ENCODE measurements at places on chromosomes 7 and 10. TPM values are rescaled to one million over a fixed set of nuclear protein-coding genes. Genes with fewer than 3 reads are reported as not detected.

DNA sequence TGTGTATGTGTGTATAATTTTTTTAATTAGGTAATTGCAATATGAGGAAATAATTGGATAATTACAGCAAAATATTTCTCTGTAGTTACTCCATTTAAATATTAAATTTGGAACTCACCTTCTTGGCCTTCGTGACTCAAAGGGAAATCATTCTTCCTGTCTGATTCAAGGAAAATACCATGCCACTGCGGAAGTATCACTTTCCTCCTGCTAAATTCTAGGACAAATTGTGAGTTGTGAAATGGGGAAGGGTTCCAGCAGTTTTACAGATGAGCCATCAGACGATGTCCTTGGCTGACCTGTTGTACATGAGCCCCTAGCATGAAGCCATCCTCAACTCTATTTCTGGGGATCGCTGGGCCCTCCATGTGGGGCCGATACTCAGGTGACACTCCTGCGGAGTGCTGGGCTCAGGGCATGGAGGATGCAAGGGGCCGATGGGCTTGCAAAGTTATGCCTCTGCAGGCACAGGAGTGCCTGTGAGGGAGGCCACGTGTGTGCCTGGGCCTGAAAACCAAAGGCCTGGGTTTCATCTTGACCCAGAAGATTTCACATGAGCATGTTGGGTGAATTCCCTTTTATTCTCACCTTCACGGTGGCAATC, 179.6 kb upstream of the TCERG1L start:
- no peak for DNase-seq

DNA sequence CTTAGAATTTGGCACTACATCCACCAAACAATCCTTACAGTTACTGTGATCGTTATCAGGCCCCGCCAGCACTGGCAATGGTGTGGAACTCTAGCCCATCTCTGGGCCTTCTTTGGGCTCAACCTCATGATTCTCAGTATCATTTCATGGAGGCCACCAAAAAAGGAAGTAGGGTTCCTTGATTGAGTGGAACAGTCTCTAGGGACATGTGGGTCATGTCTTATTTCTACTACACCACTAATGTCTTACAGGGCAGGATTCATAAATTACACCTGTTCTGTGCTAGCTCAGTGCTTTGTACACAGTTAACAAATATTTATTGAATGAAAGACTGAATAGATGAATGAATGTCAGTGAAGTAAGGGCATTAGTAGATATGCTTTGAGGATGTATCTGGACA, 53.9 kb downstream of the AP3M1 start:
- no peak for DNase-seq

GRCh38 chr7:34124765-34125164, 219.4 kb downstream of the BMPER start:
- DNase-seq, result no peak

DNA sequence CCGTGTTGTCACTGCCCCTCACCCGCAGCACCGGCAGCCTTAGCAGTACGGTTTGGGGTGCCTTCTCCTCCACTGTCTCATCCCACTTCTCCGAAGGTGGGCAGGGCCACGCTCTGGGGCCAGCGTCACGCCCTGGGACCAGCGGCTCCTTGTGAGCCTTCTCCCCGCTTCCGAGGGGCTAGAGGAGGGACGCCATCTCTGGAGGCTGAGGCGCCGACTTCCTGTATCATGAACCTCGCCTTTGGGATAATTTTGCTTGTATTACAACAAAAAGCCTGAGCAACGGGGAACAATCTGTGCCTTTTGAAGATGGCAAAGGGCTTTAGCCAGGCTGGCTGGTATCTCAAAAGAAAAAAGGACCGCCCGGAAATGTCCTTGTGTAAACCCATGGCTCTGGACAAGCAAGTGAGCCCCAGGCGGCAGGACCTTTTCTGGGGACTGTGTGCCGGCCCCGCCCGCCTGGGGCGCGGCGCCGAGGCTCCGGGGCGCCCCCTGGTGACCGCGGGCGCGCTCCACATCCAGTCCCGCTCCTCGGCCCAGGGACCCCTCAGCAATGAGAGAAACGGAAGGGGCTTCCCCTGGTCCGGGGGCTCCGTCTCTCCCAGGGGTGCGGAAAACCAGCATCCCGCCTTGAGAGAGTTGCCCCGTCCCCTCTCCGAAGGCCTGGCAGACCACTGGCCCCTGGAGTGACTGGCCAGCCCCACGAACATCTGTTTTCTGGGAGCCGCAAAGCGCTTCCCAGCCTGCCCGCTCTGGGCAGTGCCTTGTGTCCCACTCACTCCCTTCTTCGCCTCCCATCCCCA, 3.8 kb downstream of the DEPP1 start:
- DNase-seq, result peak; percentile 29

GRCh38 chr7:156423876-156424275, 216.7 kb upstream of the RNF32 start:
- DNase-seq, result no peak

DNA sequence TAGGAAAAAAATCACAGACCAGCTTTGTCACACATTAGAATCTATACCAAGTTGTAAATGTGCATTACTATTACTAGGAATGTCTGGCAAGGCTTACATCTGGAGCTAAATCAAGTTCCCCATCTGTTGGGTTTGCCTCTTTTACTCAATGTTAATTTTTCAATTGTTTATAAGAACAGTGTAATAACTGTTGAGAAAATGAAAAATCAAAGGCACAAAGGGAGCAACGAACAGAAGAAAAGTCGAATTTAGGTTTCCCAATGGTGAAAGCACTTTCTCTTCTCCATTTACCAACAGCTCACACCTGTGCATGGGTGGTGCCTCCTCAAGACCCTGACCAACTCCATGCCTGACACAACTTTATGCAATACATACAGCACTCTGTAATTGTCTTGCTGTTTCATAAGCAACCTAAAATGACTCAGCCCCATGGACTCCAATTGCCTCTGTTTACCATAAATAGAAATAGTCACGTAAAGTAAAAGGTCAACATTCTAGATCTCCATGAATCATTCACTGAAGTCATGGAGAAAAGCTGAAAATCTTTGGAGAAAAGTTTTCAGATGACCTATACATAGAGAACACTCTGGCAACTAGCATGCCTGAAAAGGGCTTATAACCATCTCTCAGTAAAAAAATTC, 95.5 kb upstream of the KCNIP2 start:
- peak; percentile 91 for DNase-seq

GRCh38 chr7:109386959-109387358, 817.3 kb downstream of the DNAJB9 start:
- no peak for DNase-seq

NPTX2 gene
- total RNA-seq, result 2.4 TPM

A1CF gene
- total RNA-seq, result not detected

ASB10 gene
- total RNA-seq, result not detected

SRGN gene
- not detected for total RNA-seq

CTNNA3 gene
- 0.75 TPM for total RNA-seq

Data from astrocyte (in vitro differentiated cells and primary cell).